ENCODE measurements at places on chromosomes 6 and 20. TPM values are rescaled to one million over a fixed set of nuclear protein-coding genes. Genes with fewer than 3 reads are reported as not detected.

Gene ADGB
- not detected for total RNA-seq

- no peak for DNase-seq
Observed at GRCh38 chr6:162074641-162075275, 652.8 kb downstream of the PRKN start.

DNA sequence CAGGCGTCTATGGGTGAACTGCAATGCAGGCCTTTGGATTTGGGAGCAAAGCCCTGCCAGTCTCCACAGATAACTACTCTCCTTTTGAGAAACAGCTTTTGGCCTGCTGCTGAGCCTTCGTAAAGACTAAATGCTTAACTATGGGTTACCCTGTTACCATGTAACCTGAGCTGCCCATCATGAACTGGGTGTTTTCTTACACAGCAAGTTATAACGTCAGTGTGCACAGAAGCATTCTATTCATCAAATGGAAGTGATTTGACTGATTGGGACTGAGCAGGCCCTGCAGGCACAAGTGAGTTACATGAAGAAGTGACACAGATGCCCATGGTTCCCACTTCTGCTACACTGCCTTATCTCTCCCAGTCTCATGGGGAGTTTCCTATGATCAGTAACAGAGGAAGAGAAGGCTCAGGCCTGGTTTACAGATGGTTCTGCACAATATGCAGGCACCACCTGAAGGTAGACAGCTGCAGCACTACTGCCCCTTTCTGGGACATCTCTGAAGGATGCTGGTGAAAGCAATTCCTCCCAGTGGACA is 319.1 kb downstream of the CD83 start:
- DNase-seq: no peak

Gene C20orf144
- total RNA-seq: 0.29 TPM

Gene RIPOR2
- total RNA-seq: 31.1 TPM

Gene ZNF165
- 0.41 TPM for total RNA-seq

Gene BNIP5
- not detected for total RNA-seq

DNA sequence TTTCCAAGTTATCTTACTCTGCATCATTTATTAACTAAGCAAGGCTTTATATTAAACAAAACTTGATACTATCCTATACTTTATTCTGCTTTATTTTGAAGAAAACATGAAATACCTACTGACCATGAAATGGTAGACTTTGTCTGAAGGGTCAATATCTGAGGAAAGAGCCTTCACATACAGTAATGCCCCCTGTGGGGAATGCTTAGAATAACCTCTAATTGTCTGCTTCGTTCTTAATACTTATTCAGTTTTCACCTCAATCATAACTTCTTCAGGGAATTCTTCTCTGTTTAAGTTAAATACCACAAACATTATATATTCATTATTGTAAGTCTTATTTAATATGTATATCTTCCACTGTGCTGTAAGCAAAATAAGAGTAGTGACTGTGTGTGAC is 498.9 kb upstream of the MANEA start:
- DNase-seq: no peak

DNA sequence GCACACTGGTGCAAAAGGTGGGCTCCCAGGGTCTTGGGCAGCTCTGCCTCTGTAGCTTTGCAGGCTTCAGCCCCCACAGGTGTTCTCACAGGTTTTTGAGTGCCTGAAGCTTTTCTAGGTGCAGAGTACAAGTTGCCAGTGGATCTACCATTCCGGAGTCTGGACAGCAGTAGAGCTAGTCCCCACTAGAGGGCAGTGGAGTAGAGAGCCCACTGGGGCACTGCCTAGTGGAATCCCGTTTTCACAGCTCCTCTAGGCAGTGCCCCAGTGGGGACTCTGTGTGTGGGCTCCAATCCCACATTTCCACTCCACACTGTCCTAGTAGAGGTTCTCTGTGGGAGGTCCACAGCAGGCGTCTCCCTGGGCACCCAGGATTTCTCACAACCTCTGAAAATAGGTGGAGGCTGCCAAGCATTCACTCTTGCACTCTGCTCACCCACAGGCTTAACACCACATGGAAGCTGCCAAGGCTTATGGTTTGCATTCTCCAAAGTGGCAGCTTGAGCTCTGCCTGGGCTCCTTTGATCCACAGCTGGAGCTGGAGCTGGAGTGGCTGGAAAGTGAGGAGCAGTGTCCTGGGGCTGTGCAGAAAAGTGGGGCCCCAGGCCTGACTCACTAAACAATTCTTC is 86.3 kb upstream of the PROKR2 start:
- peak; percentile 1 for DNase-seq

- no peak for DNase-seq
Observed at GRCh38 chr20:1774479-1774878, 116.9 kb upstream of the SIRPG start.

Gene LKAAEAR1
- 0.31 TPM for total RNA-seq

Gene PAK5
- total RNA-seq: not detected

GRCh38 chr6:162200041-162200440 is 527.5 kb downstream of the PRKN start:
- no peak for DNase-seq

GRCh38 chr6:169960886-169961611 is 209.6 kb downstream of the ERMARD start:
- no peak for DNase-seq

Gene PTCRA
- not detected for total RNA-seq

Gene RAD21L1
- total RNA-seq: not detected

DNA sequence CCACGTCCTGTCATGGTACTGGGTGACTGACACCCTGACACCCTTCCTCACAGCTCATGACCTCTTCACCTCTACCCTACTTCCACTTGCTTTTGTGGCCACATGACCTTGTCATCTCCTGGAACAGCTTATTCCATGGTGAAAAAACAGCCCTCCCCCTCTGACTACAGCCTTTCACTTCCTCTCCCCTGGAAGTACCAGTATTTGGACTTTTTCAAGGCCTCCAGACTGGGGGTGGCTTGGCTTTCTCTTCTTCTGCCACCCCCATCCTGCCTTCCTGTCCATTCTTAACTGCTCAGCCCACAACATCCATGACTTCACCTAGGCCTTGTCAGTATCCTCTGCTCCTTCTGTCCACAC is 168.4 kb downstream of the CARMIL1 start:
- no peak for DNase-seq

GRCh38 chr6:12987783-12988182 is 271.2 kb downstream of the PHACTR1 start:
- no peak for DNase-seq

Gene BLTP3A
- total RNA-seq: 17.2 TPM

GRCh38 chr6:87504441-87504840 is 31.7 kb downstream of the SLC35A1 start:
- no peak for DNase-seq

DNA sequence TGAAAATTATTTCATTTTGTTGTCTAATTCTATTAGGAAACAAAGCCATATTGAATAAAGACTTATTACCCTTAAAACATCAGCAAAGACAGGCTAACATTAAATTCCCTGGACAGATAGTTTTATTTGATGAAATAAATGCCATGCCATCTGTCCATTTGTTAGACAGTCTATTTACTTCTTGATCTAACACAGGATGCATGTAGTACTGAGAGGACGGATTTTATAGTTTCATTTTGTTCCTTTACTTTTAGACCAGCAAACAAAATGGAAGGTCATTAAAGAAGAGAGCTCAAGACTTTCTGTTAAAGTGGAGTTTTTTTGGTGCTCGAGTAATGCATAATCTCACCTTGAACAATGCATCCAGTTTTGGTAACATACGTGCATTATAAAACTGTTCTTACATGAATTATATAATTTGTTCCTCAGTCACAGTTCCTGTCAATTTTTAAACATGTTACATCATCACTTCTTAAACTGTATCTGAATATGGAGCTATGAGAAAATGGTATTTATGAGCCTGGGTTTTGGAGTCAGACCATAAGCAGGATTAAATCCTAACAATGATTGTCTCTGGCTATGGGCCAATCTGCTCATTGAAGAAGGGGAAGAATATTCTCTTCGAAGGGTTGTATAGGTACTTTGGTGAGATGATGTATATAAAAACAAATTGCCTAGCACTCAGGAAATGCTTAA is 46.0 kb downstream of the RFX6 start:
- DNase-seq: no peak

GRCh38 chr20:7850775-7851490 is 89.3 kb downstream of the HAO1 start:
- no peak for DNase-seq

Gene CPXM1
- total RNA-seq: 0.76 TPM

Gene ZNF391
- 0.44 TPM for total RNA-seq

Gene TAGAP
- 245 TPM for total RNA-seq

Gene BTNL2
- not detected for total RNA-seq

Gene DEFB116
- total RNA-seq: not detected

DNA sequence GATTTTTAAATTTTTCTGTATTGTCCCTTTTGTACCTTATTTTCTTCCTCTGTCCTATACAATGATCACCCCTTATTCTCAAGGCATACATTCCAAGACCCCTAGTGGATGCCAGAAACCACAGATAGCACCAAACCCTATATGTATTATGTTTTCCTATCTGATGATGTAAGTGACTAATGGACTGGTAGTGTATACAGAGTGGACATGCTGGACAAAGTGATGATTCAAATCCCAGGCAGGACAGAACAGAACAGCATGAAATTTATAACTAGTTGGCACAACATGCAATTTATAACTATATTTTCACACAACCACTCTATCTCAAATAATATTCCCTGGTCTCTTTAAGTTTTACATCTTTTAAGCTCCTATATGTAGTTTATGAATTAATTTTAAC is 205.6 kb upstream of the FLRT3 start:
- no peak for DNase-seq

- DNase-seq: no peak
Observed at GRCh38 chr6:134510920-134511319, 193.0 kb upstream of the SGK1 start.

- DNase-seq: no peak
Observed at GRCh38 chr6:2102316-2102883, 143.0 kb downstream of the GMDS start.

DNA sequence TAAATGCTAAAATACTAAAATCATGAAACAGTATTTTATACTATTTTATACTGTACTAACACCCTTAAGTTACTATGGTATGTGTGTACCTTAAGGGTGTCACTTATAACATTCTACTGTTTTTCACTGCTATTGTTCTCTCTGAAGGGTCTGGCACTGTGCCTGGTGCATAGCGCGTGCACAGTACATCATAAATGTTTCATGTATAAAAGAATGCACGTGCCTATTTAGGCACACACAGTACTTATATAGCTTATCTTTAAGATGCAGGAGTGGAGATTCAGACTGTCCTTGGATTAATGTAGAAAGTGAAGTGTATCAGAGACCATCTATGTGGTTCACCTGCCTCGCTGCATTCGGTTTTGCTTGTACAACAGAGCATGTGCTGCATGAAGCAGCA is 64.0 kb upstream of the SGK1 start:
- no peak for DNase-seq

All from activated T-helper 1 cell treated with anti-CD3 and anti-CD28 coated beads, Interleukin-12 subunit alpha, Interleukin-12 subunit beta, Interleukin-2, Interleukin-4 antibody, amounts not matched to agents 30 ng/mL and 10 ng/mL and 1 ng/mL, durations not matched to agents 14 hours and 24 hours and 36 hours (primary cell).